ENCODE measurements at places on chromosomes 12 and 14.
A peak's percentile ranks its signal among the peaks of the same experiment; 100 is the strongest.

DNA sequence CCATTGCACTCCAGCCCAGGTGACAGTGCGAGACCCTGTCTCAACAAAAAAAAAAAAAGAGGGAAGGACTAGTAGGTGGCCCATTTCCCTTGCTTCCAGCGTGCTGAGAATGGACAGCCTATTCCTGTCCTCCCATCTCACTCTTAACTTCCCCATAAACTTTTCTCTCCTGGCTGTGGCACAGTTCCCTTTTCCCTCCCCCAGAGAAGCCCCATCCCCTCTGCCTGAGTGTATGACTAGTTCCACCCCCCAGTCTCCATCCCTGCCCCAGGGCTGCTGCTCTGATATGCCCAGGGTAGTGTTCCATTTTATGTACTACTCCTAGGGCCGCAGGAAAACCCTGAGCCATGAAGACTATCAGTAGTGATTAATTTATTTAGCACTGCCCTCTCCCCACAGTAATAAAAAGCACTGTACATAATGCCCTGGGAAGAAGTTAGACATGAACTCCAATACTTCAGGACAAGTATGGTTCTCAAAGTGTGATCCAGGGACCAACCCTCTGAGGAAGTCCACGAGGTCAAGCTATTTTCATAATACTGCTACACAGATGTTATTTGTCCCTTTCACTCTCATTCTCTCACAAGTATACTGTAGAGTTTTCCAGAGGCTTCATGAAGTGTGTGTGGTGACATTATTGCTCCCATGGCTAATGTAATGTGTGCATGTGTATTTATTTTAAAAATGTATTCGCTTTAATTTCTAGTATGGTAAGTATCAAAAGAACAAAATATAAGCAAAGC lies 11.5 kb upstream of the CHD4 start:
- no peak for DNase-seq

DNA sequence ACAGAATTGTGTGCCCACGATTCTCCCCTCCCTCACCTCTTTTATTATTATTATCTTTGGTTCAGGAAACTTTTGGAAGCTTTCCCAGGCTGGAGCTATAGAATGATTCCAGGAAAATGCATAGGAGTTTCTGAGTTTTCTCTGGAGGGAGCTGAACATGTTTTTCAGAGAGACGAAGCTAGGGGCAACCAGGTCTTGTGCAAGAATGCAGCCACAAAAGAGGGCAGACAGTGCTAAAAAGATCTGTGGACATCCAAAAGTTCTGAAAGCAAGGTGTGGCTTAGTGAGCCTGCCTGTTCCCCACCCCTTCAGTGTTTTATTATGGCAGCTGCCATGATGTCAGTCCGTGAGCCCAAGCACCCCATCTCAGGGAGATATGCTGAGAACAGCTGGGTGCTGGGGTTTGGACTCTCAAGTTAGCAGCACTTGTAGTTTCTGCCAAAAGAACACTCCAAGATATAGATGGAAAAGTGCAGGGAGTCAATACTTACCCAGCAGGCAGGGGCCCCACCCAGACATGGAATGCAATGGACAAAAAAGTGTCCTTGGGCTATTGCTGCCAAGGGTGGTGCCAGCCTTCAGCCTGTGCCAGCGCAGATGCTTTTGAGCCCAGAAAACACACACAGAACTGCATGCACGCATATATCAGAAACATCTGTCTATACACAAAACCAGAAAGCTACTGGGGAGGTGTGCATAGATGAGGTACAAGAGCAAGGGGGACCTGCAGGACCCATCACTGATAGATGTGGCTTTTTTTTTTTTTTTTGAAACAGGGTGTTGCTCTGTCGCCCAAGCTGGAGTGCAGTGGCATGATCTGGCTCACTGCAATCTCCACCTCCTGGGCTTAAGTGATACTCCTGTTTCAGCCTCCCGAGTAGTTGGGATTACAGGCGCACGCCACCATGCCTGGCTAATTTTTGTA lies 17.0 kb upstream of the IRF2BPL start:
- DNase-seq, result no peak

DNA sequence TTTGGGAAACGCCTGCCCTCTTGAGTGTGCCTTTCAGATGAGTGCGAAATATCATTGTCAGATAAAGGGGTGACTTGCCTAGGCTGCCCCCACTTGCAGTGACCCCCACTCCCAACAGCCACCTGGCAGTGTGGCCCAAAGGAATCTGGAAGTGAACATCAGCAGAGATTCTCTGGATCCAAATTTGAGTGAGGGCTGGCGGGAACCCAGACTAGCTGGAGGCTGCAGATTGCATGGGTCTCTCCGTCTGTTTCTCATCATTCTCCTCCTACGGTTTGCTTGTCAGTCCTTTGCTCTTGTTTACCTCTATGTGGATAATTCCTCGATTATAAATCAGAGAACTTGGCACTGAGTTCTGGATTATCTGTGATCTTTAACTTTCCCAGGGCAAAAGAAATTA lies 280.8 kb downstream of the ZFP36L1 start:
- no peak for DNase-seq

- no peak for DNase-seq
These were observed 332.3 kb downstream of the TMEM121 start for GRCh38 chr14:105858676-105859025.

GRCh38 chr12:13179211-13180074 lies 17.1 kb upstream of the EMP1 start:
- DNase-seq, result peak; percentile 91

DNA sequence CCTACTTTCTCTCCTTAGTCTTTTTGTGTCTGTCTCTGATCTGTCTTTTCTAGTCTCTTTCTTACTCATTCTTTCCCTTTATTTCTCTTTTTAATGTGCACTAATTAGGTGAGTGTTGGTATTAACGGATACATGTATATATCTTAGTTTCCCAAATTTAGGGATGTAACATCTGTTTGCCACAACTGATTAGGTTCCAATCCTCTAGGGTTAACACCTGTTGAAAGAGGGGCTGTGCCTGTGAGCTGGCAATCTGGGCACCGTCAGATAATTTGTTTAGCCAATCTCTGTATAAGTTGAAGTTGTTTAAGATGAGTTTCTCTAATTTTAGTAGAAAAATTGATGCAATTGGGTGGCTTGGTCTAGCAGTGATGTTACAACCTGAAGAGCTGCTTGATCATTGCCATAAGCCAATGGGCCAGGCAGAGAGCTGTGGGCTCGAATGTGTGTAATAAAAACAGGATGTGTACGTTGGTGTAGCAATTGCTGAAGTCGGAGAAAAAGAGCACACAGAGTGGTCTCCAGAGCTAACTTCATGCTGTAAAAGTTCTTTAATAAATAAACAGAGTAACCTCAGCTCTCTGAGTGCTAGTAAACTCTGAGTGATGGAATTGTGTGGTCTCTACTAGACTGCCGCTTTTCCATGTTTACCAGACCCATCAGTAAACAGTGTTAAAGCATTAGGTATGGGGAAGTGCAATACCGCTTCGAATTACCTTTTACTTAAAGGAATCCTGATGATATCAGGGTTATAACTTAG lies 18.3 kb upstream of the LYZ start:
- DNase-seq, result no peak

DNA sequence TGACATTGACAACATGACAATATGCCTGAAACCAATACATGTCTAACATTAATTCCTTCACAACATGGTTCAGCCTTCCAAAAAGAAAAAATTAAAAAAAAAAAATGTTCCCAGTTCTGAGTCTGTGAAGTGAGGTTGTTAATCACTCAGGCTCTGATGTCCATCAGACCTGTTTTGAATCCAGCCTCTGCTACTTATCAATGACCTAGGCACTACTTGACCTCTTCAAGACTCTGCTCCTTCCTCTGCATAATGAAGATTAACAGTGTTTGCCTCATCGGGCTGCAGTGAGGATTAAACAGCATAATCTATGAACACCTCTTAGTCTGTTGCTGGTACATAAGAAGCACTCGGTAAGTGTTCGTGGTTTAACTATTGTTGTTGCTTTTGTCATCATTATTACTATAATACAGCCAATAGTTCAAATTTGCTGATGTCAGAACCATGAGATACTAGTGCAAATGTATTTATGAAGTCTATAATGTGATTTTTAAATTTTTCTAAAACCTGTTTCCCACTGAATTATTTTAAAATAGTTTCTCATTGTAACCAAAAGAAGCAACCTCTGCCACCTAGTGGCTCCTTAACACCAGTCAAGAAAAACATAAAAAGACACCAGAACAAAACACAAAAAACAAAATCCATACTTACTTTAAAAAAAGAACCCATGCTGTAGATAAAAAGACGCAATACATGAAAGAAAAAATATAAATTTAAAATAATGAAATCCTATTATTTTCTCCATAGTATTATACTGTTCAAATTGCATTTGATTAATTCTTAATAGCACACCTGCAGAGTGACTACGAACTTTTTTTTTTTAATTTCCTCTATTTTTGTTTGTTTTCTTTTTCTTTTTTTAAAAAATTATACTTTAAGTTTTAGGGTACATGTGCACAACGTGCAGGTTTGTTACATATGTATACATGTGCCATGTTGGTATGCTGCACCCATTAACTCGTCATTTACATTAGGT lies 20.3 kb upstream of the TMX1 start:
- no peak for DNase-seq

DNA sequence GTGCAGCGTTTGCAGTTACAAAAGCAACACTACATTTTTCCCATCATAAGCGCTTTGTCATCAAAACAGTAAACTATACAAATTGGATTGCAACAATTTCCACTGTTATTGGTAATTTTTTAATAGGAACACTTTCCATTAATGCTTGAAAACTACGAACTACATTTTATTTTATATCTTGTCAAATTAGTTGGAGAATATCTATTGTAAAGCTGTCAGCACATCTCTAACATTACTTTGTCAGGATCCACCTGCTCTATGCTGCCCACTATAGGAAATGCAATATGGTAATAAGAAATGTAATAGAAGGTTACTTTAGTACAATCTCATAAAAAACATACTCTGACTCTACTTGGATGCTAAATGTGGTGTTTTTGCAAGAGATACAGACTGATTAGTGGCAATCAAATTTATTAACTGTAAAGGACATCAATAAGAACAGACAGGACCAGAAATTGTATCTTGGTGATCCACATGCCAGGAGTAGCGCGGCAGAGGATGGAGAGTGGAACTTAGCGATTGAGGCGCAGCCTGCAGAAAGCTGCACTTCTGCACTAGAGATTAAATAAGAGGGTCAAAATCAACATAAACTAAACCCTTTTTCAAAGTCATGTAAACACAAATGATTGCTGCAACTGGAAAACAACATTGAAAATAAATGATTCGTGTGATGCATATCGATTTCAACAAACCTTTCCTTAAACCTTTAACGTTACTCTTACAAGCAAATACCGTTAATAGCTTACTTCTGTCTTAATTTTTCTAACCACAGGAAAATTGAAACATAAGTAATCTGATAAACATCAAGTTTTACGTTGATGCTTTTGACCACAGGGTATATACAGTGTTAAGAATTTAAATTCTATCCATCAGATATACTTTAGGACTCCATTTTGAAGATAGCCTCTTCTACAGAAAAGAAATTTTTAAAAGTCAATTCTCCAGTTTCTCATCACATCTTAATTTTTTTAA lies 3.6 kb upstream of the ARID2 start:
- no peak for DNase-seq

- no peak for DNase-seq
These were observed 12.3 kb upstream of the KRT74 start for GRCh38 chr12:52585946-52586345.

GRCh38 chr14:58607952-58608317 lies 29.8 kb upstream of the DACT1 start:
- no peak for DNase-seq

GRCh38 chr12:26461776-26462175 lies 266.4 kb downstream of the SSPN start:
- DNase-seq, result no peak

GRCh38 chr12:116400636-116401372 lies 123.3 kb upstream of the MED13L start:
- no peak for DNase-seq

- no peak for DNase-seq
These were observed 51.9 kb downstream of the MAP1LC3B2 start for GRCh38 chr12:116610971-116611541.

DNA sequence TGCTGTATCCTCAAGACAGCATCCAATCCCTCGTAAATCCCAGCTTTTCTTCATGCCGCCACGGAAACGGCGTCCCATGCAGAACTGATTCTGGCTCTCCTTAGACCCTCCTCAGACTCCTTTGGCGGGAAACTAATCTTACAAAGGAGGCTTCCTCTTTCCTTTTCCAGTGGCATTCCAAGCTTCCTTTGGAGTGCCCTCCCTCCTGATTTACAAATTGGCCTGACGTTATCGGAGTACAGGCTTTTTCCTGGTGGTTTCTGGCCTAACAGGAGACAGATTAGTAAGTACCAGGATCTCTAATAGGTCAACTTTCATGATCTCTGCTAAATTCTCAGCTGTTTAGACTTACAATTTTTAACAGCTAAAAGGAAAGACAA lies 1.3 kb upstream of the ZDHHC17 start:
- no peak for DNase-seq

DNA sequence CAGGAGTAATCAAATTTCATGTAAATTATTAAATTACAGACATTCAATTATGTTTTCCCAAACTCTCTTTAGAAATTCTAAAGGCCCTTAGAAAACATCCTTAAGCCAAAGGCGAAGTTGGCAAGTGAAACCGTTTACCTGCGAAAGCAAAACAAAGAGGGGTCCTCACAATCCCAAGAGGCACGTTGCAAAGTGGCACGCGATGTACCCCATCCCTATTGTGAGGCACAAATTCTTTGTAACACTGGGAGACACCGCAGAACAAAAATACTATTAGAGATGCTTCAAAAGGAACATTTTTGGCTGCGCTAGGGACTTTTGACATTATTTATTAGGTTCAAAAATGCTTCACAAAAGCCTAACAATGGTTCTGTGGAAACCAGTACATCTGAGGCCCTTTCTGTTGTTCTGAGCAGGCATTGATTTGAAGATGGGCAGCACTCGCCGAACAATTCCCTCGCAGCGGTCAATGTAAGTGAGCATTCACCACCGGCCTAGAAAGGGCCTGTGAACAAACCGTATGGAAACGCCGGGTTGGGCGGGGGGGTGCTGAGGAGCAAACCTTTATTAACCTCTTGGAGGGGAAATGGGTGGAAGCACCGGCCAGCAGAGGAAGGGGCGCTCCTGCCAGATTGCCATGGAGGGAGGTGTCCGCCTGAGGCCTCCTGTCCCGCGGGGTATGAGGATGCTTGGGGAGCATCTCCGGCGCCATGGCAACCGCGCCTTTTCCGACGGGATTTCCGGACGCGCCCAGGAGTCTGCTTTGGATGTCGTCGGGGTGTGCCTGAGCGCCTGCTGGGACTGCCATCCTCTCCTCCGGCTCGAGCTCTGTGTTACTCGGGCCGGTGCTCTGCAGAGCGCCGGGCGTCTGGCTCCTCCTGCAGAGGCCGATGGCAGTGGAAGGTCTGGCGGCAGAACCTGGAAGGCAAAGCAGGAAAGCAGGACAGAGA lies 193.9 kb downstream of the C12orf42 start:
- DNase-seq, result no peak

DNA sequence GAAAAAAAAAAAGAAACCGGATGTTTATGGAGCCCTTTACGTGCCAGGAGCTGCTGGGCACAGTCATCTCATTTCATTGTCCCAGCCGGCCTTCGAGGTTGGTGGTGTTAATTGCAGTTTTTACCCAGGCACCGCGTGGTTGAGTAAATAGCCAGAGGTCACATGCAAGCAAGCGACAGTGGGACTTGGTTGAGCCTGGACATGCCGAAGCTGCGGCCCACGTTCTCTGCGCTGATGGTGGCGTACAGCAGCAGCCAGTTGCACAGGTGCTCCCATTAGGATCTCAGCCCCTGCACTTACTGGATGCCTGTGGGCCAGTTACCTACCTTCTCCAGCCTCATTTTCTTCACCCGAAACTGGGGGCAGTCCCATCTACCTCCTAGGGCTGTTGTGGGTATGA lies 54.0 kb downstream of the TSPAN9 start:
- no peak for DNase-seq

GRCh38 chr12:15163030-15163976 lies 57.9 kb downstream of the RERG start:
- no peak for DNase-seq
